ENCODE measurements at places on chromosomes 13 and 19.

GRCh38 chr13:30196025-30196424 lies 111.3 kb downstream of the KATNAL1 start:
- DNase-seq, result no peak

GRCh38 chr19:50839712-50840655 lies 6.6 kb upstream of the KLK15 start:
- no peak for DNase-seq

- no peak for DNase-seq
These were observed 55.4 kb downstream of the KDM4B start for GRCh38 chr19:5024282-5024681.

DNA sequence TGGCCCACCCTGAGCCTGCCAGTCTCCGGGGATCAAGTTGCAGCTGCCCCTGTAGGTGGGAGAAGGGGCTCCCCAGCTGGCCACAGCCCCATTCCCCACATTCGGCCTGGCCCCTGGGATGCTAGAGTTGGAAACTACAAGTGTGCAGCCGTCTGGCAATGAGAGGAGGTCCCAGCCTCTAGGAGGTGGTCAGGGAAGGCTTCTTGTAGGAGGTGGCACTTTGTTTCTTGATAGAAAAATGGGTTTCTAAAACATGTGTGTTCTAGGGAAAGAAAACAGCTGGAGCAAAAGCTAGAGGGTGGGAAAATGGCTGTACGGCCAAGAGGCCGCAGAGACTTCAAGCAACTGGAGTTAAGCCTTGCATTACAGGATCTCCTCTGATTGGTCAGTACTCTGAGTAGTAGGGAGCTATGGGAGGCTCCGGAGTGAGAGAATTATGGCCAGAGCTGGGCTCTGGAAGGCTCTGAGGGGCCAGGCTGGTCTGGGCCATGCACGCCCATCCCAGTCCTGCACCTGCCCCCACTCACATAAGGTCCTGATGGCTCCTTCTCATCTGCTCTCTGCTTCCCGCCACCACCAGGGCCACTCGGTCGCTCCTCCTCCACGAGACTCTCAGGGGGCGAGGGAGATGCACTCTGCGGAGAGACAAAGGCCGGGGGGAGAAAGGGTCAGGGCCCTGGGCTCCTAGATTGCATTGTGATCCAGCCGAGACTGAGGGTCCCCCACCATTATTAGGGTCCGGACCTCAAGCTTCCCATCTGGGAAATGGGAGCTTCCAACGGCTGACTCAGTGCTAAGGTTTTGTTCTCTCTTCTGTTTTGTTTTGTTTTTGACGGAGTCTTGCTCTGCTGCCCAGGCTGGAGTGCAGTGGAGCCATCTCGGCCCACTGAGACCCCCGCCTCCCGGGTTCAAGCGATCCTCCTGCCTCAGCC lies 13.7 kb downstream of the TLE2 start:
- no peak for DNase-seq

- DNase-seq, result no peak
These were observed 2.1 kb downstream of the FGF9 start for GRCh38 chr13:21672796-21673538.

DNA sequence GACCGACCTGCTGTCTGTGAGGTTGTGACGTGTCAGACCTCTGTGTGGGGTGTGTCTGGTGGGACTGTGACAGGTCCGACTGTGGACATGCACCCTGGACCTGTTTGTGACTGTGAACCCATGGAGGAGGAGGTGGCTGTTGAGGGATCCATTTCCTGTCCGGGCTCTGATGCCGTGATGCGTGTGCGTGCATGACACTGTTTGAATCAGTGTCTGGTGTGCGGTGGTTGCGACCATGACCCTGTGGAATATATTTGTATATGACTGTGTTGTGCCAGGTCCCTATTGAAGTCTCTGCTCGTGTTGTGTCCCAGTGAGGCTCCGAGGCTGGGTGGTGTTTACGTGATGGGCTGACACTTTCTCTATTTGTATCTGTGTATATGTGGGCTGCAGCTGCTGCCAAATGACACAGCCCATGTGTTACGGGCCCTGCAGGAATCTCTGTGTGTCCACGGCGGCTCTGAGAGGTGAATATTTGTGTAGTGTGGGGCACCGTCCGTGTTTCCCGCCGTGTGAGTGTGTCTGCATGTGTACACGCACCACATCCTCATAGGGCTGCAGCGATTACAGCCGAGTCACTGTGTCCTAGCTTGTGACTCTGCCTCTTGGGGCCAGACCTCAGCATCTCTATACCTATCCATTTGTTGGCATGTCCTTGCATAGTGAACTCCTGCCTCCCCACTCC lies 18.3 kb downstream of the CCDC97 start:
- no peak for DNase-seq

DNA sequence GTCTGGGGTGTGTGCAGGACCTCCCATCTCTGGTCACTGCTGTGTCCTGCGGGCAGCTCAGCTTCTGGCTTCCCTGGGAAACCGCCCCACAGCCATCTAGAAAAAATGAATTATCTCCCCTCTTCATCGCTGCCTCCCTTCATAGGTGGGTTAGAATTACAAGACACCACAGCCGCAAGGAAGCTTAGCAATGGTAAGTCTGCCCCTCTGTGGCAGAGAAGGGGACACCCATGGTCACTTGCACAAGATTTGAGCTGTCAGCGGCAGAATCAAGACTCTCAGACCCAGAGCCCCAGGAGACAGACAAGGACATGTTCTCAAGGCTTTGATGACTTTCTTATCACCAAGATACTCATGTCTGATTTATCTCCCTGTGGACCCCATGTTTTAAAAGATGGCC lies 110.8 kb upstream of the PABPC3 start:
- DNase-seq, result no peak

DNA sequence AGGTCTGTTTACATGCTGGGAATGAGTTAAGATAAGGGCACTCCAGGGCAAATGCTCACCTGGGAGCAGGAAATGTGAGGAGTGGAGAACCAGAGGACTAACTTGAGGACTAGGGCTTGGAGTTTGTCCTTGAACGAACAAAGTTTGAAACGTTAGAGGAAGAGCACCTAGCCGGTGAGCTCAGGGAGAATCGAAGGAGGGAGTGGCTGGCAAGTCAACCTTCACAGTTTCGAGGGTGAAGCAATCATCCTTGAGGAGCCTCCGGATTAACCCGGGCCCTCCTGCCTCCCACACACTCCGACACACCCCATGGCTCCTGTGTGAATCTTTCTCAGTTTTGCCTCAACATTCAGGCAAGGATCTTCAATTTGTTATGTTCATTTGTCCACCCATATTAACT lies 58.6 kb downstream of the LMO7 start:
- no peak for DNase-seq

DNA sequence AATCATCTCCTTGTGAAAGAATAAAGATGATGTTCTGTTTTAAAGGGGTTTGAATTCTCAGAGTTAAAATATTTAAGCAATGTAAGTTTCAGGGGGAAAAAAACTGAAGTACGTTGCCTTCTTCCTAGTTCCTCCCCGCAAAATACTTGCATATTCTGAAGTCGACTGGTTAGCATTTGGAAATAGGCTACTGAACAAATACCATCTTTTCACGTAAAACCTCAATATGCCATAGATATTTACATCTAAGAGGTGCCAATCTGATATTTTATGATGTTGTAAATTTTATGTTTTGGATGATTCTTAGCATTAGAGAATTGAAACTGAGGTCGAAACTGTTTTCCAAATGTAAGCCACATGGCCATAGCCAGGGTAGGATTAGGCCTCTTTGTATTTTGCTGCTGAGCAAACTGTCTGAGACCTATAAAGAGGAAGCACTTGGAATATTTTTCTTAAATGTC lies 138.3 kb downstream of the FLT1 start:
- no peak for DNase-seq

GRCh38 chr19:33497778-33498175 lies 23.8 kb downstream of the PEPD start:
- DNase-seq, result no peak

DNA sequence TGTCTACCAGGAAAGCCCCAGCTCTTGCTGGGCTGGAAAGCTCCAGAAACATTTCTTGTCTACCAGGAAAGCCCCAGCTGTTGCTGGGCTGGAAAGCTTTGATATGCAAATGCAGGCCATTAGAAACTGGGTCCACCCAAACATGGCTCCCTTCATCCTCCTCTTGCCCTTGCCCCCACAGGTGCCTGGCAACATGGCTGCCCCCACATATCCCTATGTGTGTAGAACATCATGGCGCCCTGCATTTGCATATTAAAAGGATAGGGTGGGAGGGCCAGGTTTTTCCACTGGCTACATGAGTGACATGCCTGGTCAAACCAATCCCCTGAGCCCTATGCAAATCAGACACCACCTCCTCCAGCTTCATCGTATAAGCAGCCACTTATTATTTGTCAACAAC lies 455.4 kb upstream of the ARGLU1 start:
- no peak for DNase-seq

- DNase-seq, result no peak
These were observed 12.4 kb downstream of the RFX1 start for GRCh38 chr19:13993590-13994300.

DNA sequence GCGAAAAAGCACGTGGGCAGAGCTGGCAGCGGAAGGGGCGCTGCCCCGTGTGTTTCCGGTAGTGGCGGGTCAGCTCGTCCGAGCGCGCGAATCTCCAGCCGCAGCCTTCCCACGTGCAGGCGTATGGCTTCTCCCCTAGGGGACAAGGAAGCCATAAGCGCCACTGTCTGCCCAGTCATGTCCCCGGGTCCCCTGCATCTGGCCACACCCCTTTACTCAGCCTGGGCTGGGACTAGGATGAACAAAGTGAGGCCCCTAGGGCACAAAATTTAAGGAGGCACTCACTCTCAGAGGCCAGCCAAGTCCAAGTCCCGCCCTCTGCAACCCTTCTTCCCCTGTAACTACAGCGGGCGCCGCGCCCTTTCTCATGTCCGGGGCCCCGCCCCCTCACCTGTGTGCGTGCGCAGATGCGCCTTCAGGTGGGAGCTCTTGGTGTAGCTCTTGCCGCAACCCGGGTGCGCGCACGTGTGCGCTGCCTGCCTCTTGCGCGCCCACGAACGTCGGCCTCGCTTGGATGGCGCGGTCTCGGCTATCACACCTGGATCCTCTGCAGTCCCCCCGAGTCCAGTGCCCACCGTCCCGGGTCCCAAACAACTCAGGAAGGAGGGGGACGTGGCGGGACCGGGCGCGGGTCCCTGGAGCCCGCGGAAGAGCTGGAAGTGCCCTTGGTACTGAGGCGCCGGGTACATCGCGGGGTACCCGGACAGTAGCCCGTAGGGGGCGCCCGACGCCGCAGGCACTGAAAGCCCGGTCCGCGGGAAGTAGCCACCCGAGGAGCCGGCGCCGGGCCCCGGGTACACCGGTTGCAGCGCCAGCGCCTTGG lies 1.9 kb downstream of the KLF1 start:
- DNase-seq, result peak; percentile 43

GRCh38 chr13:108895220-108895704 lies 265.9 kb downstream of the MYO16 start:
- peak; percentile 56 for DNase-seq

GRCh38 chr13:45472171-45472705 lies 7.5 kb downstream of the COG3 start:
- DNase-seq, result no peak

GRCh38 chr13:99062593-99062992 lies 84.7 kb upstream of the DOCK9 start:
- no peak for DNase-seq

DNA sequence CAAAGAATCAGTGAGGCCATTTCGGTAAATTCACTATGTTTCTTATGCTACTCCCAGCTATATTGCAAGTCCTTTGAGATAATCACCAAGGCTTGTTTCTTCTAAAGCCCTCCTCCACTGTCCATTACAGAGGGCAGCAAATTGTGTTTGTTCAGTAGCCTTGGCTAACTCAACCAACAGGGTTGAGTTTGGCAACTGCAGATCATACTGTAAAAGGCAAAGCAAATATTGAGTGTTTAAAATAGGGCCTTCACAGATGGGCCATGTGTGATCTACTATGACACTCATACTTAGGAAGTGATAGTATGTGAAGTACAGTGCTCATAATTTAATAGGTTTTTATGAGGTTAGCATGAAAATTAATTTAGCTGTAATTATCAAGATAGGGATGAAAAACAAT lies 171.3 kb downstream of the DACH1 start:
- DNase-seq, result no peak

GRCh38 chr19:11673608-11674041 lies 65.1 kb downstream of the ZNF823 start:
- no peak for DNase-seq

GRCh38 chr13:94711561-94712286 lies 621 bp downstream of the SOX21 start:
- DNase-seq, result no peak

DNA sequence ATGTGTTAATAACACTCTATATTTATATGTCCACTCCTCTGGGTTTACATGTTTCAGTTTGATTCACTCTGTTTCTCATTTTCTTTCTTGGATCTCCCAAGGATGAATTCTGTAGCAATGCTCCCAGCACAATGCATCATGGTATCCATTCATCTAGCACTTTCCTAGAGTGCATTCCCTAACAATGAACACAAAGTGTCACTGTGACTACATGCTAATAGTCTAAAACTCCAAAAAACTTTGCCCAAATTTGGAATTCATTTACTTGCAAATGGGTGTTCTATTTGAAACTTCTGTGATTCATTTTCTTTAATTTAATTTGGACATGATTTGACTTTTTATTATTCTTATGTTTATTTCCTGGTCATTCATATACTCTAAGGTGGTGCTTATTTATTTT lies 286.3 kb downstream of the POU4F1 start:
- DNase-seq, result peak; percentile 30

DNA sequence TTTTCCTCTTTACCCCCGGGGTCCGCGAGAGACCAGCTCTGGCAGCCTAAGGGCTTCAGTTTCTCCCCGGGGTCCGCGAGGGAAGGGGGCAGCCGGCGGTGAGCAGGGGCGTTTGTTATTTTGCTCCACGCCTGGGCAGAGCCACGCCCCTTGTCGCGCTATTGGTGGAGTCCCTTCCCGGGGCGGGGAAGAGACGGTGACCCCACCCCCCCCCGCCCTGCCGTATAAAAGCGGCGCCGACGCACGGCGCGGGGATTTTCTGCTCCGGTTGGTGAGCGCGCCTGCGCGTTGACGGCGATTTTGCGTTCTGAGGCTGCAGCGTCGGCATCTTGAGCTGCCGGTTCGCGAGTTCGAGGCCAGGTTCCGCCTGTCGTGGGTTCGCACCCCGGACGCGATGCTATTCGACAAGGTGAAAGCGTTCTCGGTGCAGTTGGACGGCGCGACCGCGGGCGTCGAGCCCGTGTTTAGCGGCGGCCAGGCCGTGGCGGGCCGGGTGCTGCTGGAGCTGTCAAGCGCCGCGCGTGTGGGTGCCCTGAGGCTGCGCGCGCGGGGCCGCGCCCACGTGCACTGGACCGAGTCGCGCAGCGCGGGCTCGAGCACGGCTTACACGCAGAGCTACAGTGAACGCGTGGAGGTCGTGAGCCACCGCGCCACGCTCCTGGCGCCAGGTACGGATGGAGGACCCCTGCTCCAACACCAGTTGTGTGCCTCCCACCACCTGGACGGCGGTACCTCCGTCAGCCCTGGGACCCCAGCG lies at the start of gene ARRDC2:
Gene ARRDC2, plus strand, starts transcription at position 254 of the 757 bp plus-strand sequence. Its CDS starts 141 bp downstream, at position 395.
- DNase-seq, result peak; percentile 85

GRCh38 chr19:35518313-35518712 lies 4.9 kb upstream of the DMKN start:
- DNase-seq, result no peak

- DNase-seq, result no peak
These were observed 19.3 kb downstream of the ANKRD24 start for GRCh38 chr19:4201798-4202197.
